ENCODE measurements at places on chromosomes 4 and X. TPM values are rescaled to one million over a fixed set of nuclear protein-coding genes. Genes with fewer than 3 reads are reported as not detected.

Gene VCX3B
- not detected for total RNA-seq

DNA sequence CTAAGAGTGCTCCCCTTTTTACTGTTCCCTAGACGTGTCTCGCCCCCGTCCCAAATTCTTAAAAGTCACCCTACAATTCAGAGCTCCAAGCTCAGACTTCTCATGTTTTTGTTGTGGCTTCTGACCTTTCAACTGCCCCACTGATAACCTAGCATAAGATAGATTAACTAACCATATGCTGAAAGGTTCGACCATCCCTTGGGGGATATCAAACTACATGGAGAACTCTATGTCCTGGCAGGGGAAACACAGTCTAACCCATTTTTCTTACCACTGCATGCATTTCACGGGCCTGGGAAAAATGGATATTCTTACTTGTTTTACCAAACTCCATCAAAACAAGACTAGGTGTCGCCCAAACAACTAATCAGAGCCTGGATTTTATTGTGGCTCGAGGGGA lies 236.4 kb upstream of the MID1 start:
- no peak for DNase-seq

DNA sequence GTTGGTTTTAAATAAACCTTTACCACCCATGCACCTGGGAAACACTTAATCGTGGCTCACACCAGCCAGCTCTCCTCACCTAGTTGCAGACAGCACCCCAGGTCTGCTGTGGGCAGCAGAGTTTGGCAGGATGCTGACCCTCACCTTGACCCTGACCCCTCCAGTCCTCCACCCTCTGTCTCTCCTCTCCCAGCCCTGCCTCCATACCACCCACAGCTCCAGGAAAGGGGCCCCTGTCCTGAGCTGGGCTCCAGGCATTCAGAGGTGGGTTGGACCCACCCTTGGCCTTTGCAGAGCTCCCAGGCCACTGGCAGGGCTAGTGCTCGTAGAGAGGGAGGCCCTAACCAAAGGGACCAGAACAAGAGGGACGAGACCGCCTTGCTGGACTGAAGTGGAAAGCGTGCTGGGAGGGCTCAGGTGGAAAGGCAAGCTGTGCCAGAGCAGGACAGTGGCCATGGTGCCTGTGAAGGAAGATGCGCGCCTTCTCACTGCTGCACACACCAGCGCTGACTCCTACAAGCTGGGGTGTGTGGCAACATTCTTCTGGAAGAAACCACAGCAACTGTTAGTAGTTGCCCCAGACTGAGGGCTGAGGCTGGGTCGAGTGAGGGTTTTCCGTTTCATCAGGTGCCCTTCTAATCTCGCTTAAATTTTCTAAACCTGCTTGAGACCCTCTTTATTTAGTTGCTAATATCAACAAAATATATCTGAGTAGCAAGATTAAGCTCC lies 10.7 kb upstream of the S100P start:
- DNase-seq: no peak

DNA sequence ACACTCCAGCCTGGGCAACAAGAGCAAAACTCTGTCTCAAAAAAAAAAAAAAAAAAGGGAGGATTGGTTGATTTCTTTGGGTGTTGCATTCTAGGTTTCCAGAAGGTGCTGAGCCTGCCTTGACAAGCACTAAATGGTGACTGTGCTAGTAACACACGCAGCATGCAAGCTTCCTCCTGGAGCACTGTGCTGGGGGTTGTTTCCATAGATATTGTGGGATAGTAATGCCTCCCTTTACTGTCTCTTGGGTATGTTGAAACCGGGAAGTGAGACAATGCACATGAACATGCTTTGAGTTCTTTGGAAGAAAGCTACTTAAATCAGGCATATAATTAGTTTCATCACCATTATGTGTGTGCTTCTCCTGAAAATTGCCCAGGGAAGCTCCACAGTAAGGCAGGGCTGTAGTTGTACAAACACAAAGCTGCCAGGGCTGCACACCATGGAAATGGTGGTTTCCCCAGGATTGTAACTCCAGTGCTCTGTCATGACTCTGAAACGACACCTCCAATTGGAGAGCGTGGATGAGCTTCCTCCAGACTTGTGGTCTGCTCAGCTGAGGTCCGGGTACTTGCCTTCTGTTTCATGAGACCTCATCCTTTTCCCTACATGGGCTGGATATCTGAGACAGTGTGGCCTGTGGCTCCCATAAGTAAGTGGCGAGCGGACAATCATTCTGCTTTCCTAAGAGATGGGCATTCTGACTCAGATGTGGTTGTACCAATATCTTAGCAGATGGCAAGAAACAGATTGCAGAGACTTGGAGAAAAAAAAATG lies 31.5 kb upstream of the STOX2 start:
- DNase-seq: no peak

Gene NHS
- total RNA-seq: 2.7 TPM

GRCh38 chrX:68838571-68838910 lies 9.7 kb downstream of the EFNB1 start:
- DNase-seq: no peak

DNA sequence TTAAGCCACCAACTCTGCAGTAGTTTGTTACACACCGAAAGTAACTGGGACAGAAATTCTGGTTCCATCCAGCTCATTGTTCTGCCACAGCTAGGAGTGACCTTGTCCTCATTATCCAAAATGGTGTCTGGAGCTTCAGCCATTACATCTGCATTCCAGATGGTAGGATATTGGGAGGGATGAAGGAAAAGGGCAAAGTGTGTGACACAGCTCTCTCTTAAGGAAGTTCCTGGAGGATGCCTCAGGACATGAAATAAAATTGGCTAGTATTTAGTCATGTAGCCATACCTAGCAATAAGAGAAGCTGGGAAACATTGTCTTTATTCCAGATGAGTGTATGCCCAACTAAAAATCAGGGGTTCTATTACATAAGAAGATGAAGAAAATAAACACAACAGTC lies 262.0 kb downstream of the BCOR start:
- no peak for DNase-seq

Gene SLIT2
- 6.6 TPM for total RNA-seq

Gene NSDHL
- 23.4 TPM for total RNA-seq

Gene KDR
- total RNA-seq: 496 TPM

DNA sequence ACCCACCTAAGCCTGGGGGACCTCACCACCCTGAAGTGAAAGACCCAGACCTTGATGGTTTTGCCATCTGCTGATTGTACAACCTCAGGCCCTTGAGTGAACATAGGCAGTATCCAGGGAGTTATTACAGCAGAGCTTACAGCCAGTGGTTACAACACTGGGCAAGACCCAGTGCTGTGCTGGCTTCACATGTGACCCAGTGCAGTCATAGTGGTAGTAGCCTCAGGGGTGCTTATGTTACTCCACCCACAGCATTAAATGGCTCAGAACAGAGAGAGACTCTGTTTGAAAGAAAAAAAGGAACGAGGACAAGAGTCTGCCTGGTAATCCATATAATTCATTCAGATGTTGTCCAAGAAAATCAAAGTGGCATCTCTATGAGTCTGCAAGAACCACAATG lies 45.2 kb upstream of the DACH2 start:
- no peak for DNase-seq

DNA sequence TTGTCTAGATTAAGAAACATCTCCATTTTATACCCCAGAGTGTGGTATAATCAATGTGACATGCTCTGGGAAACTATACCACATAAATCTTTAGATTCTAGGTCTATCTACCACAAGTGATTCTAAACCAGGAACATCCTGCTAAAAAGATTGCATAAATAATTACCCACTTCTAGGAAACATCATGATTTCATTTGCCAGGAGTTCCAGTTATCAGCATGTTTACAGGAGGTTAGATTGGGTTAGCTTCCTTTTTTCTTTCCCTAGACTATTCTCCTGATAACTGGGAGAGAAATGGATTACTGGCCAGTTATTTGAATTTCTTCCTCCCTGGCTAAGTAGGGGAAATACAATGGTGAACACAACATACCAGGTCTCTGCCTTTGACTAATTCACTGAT lies 230.3 kb upstream of the BOD1L1 start:
- no peak for DNase-seq

DNA sequence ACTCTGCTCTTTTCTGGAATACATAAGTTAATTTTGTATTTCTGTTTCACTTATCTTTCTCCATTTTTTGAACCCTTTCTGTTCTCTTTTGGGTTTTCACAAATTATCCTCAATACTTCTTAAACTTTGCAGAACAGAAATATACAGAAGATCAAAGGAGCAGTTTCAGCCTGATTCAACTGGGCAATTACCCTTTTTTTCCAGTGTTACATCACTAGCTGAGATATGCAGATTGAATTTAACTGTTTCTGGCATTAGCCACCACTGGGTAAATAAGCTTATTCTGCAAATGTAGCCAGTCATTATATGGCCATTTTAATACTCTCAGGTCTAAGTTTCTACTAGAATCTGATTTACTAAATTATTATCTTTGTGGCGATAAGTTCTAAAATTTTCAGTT lies 66.9 kb upstream of the GRID2 start:
- DNase-seq: no peak

Gene CCDC158
- not detected for total RNA-seq

Gene TENM3
- total RNA-seq: 40.3 TPM

- no peak for DNase-seq
These were observed 8.2 kb upstream of the PWWP3B start for GRCh38 chrX:106159861-106160282.

Gene F11
- not detected for total RNA-seq

Gene SH3D19
- 79.8 TPM for total RNA-seq

Gene NPNT
- 2.1 TPM for total RNA-seq

DNA sequence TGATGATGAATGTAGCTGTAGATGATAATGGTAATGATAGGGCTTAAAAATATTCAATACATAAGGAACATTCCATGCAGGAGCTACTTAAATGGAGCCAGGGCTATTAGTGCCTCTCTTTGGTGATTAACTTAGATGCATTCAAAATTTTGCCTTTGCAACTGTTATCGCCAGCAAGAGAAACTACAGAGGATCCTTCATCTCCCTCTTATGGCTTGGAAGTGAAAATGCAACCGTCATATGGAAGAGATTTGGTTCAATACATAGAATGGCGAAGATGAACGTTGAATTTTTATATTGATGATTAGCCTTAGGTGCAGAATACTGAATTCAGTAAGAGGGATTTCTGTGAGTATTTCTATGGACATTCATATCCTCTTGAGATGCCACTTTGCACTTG lies 134.5 kb upstream of the NLGN4X start:
- no peak for DNase-seq

GRCh38 chr4:158122501-158122900 lies 50.3 kb downstream of the GASK1B start:
- DNase-seq: no peak

Gene CPZ
- total RNA-seq: 0.64 TPM

DNA sequence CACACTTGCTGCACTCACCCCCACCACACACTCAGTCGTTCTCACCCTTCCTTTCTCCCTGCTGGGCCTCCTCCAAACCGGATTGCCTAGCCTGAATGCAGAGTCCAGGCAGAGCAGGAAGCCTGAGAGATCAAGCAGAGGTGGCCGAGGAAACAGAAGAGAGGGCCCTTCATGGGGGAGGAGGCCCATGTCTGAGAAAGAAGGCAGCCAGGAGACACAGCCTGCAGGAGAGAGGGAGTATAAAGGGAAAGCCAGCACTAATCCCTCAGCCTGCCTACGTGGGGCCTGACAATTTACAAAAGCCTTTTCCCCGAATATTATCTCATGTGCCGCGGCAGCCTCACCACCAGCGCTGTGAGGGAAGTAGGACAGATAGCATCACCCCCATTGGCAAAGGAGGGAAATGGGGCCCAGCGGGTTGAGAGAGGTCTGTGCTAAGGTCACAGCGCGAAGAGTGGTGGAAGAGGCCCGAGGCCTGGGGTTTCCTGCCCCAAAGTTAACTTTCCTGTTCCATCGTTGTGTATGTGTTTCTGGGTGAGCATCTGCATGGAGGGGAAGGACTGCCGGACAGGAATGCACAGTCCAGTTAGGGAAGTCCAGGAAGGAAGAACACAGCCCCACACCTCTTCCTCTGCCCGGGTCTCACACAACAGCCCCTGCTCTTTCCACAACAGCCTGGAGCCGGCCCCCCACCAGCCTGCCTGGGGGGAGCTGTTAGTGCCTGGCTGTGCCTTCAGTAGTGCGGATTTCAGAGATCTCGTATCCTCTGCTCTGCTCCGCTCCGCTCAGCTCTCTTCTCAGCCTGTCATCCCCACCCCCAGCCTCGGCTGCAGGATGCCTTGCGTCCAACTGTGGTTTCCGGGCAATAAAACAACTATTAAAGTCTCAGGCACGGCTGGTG lies 50.9 kb upstream of the BCOR start:
- no peak for DNase-seq

Gene WNK3
- 1.1 TPM for total RNA-seq

DNA sequence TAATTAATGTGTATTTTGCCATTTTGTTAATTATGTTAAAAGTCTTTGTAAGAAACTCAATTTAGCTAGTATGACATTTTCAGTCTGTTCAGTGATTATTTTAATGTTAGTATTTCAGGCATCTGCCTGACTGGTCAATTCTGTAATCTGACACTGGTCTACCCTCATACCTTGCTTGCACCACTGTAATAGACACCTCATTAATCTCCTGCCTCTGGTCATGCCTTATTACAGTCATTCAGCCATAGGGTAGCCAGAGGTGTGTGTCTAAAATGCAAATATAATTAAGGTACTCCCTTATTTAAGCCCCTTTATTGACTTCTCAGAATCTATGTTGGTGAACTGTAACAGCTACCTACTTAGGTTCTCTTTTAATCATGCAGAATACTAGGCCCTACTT lies 861.1 kb upstream of the IGFBP7 start:
- no peak for DNase-seq
